Fibroblast of mammary gland (primary cell): ENCODE measurements at places on chromosomes 11 and 22.

- peak; percentile 46 for DNase-seq
Observed at GRCh38 chr11:63919267-63920125, 2.5 kb upstream of the RCOR2 start.

DNA sequence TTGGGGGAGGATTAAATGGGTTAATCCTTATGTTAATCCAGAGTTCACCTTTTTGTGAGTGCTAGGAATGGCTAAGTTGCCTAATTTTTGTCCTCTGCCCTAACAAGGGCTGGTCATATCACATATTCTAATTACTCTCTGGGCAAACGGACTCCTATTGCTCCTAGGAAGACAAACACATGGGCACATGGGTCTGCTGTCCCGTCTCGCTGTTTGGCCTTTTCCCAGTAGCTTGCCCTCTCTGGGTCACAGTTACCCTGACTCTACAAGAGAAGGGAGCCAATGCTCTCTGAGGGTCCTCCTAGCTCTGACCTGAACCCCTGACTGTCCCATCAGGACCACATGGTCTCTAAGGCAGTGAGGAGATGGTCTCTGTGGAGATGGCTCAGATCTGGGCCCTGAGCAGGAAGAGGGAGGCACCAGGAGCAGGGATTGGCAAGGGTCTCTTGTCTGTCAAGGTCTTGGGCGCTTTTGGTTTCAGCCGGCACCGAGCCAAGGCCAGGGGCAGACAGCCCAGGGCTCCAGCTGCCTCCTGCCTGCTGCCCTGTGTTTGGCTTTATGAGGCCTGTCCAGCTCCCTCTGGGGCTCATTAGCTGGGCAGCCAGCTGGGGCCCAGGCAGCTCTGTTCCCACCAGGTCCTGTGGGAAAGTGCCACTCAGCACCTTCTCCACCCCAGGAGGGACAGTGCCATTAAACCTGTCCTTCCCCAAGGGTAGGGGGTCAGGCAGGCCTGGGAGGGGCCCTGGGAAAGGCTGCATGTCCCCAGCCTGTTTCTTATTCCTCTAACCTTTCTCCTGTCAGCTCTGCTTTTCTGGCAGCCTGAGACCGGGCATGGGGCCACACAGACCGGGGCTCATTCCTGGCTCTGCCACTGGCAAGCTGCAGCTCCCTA lies 559.9 kb downstream of the MN1 start:
- no peak for DNase-seq

DNA sequence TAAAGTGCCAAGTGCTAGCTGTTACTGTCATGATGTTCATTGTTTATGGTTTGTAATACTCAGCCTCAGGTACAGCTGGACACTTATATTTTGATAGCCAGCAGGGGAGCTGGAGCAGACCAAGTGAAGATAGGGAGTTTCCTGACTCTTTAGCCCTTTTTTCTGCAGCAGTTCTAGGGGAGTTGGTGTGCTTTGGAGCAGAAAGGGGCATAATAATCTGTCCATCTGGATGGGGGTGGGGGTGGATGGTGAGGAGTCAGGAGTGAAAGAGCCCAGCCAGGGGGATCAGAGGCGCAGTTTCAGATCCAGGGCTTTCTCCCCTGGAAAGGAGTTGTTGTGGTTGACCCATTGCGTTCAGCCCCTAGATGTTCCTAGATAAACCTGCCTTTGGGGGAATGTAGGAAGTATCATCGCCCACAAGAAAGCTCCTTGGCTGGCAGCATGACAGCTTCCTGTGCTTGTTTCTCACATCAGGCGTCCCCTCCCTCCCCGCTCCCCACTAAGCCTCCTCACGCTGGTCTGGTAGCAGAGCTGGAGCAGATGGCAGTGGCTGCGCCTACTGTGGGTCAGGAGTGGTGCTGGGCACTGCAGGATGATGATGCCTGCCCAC lies 41.9 kb downstream of the MED15 start:
- peak; percentile 51 for DNase-seq

- no peak for DNase-seq
Observed at GRCh38 chr11:121566279-121567168, 113.8 kb upstream of the SORL1-AS1 start.

- DNase-seq = no peak
Observed at GRCh38 chr11:73366265-73366610, 10.0 kb upstream of the RELT start.

- DNase-seq = no peak
Observed at GRCh38 chr11:85810521-85810870, 445 bp downstream of the SYTL2 start.

DNA sequence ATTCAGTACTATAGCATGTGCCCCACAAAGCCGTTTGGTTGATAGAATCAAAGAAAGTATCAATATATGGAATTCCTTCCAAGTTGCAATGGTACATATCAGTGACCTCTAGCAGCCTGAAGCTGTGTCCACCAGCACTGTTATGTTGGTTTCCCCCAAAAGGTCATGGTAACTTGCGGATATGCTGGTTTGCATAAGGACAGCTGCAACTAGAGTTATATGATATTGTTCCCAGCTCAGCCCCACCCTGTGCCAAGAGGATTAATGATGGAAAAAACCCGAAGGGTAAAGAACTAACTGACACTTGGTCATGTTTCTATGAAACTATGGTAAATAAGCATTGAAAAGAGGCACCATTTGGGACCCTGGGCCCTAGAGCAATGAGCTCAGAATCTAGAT lies 93.5 kb downstream of the PDHX start:
- no peak for DNase-seq

GRCh38 chr11:16395601-16396000 lies 39.3 kb upstream of the SOX6 start:
- no peak for DNase-seq

DNA sequence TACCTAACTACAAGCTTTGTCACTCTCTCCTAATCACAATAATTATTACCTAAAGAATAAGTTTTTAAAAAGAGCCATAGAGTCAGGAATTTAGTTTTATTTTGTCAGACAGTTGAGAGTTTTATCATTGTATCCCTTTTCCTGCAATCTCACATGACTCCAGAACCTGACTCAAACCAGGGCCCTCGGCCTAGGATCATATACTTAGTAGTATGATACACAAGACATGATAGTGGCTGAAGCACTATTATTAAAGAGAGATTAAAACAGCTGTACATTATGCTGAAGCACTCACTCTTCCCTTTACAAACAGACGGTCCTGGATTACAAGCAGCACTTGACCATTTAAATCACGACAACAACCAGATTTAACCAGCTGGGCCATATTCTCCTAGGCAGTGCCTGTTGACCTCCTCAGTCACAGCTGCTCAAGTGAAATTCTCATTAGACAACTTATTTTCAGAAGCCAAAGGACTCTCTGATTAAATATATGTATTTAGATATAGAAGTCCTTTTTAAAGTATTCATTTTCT lies 44.0 kb downstream of the SOX6 start:
- DNase-seq = no peak

DNA sequence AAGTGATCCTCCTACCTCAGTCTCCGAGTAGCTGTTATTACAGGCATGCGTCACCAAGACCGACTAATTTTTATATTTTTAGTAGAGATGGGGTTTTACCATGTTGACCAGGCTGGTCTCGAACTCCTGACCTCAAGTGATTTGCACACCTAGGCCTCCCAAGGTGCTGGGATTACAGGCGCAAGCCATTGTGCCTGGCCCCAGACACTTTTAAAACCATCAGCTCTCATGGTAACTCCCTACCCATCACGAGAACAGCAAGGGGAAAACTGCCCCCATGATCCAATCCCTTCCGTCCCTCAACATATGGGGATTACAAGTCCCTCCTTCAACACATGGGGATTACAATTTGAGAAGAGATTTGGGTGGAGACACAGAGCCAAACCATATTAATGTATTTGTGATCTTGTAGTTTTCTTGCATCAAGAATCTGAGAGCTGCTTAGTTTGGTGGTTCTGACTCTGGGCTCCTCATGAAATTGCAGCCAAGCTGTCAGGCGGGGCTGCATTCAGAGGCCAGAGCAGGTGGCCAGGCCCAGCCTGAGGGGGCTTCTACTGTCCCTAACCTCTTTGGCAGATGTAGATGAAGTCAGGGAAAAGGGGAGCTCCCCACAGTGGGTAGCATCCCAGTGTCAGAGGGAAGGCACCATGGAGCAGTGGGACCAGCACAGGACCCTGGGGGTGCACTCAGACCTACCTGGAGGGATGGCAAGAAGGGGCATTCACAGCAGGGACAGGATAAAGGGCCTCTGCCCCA lies 31.2 kb upstream of the PRAME start:
- no peak for DNase-seq

DNA sequence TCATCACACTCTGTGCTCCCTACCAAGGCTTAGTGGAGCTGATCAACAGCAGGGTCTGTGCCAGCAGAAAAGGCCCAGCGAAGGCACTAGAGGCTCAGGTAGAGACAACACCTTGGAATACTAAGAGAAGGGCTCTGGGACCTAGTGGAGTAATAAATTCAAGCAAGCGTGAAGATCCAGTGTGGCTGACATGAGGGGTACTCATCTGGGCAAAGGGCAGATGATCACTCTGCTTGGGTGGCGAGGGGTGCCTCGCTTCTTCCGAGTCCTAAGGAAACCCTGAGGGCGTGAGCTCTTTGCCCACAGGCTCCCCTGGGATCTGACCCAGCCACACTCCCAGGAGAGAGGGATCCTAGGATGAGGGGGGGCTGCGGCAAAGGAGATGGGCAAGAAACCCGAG lies 3.5 kb upstream of the TPBGL start:
- no peak for DNase-seq

- peak; percentile 85 for DNase-seq
Observed at GRCh38 chr22:50218996-50219727, 18.4 kb downstream of the SELENOO start.

- DNase-seq = no peak
Observed at GRCh38 chr22:50530580-50530876, 716 bp upstream of the TYMP start.

DNA sequence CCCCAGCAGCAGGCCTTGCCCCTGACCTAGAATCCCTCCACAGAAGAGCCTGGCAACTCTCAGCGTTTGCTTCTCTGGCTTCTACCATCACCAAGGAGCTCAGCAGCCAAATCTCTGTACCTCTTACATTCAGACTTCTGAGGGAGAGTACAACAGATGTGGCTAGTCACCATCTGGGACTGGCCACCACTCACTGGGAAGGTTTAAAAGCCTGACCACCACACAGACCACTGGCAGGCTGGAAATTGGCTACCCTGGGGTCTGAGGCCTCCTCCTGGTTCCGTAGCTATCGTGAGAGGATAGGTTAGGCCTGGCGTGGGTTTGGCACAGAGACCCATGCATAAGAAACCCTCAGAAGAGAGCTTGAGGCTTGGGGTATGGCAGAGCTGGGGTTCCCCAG lies 478.5 kb upstream of the CADM1 start:
- DNase-seq = no peak

GRCh38 chr22:49788504-49788903 lies 39.2 kb downstream of the BRD1 start:
- peak; percentile 30 for DNase-seq

- no peak for DNase-seq
Observed at GRCh38 chr22:32342977-32343376, 14.7 kb upstream of the RFPL3 start.

GRCh38 chr11:32069361-32070058 lies 21.4 kb upstream of the RCN1 start:
- DNase-seq = no peak

- DNase-seq = no peak
Observed at GRCh38 chr22:19103880-19104821, 18.1 kb downstream of the DGCR2 start.

DNA sequence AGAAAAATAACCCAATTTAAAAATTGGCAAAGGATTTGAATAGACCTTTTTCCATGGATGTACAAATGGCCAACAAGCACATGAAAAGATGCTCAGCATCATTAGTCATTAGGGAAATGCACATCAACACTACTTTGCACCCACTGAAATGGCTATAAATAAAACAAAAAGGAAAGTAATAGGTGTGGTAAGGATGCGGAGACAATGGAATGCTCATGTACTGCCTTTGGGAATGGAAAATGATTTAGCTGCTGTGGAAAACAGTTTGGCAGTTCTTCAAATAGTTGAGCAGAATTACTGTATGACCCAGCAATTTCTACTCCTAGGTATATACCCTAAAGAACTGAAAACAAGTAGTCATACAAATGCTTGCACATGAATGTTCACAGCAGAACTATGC lies 37.4 kb downstream of the LARGE2 start:
- peak; percentile 80 for DNase-seq

- peak; percentile 42 for DNase-seq
Observed at GRCh38 chr11:2655834-2656622, 43.8 kb downstream of the KCNQ1OT1 start.

GRCh38 chr22:31635638-31636306 lies 26.2 kb downstream of the PISD start:
- DNase-seq = no peak

- no peak for DNase-seq
Observed at GRCh38 chr22:20253161-20253560, 15.0 kb downstream of the RTN4R start.

GRCh38 chr11:57161351-57161750 lies 20.4 kb upstream of the LRRC55 start:
- DNase-seq = no peak

GRCh38 chr22:45878051-45878781 lies 98.7 kb downstream of the WNT7B start:
- no peak for DNase-seq

GRCh38 chr11:77104727-77105126 lies 2.1 kb downstream of the OMP start:
- no peak for DNase-seq

- DNase-seq = no peak
Observed at GRCh38 chr22:50311606-50312351, 4.3 kb upstream of the PLXNB2 start.

- no peak for DNase-seq
Observed at GRCh38 chr11:1157645-1158591, at the start of gene MUC5AC. Gene MUC5AC, plus strand, starts transcription at chr11:1157953. Its CDS starts 47 bp downstream, at chr11:1158000.

GRCh38 chr11:111920908-111921307 lies 2.2 kb downstream of the C11orf52 start:
- no peak for DNase-seq

DNA sequence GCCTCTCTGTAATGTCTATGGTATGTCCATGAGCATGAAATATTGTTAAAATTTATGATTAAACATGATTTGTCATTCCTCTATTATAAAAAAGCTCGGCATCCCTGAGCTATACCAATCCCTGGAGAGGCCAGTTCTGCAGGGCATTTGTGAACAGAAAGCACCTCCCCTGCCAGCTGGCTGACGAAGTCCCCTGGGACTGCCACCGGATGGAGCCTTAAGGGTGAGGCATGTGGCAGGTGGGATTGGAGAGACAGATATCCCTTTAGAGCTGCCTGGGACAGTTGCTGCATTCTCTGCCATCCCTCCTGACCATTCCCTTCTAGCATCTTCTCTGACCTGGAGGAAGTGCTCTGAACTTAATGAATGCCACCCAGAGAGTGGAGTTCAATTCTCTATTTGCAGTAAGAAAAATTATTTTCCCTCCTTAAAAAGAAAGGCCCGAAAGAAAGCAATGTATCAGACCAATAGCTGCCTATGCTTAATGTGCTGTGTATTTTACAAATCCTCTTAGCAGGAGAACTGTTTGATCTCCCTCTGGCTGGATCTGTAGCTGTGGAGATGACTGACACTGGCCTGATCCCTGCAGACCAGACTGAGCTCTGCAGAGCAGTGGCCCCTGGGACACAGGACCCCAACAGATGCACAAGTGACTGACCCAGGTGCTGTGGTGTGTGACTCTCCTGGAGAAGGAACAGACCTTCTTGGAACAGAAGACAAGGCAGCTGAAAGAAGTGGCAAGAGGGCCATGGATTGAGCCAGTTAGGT lies 219.0 kb upstream of the NAV2 start:
- no peak for DNase-seq

GRCh38 chr22:17855572-17856290 lies 81.5 kb upstream of the BID start:
- DNase-seq = no peak

GRCh38 chr11:32161293-32161692 lies 70.4 kb downstream of the RCN1 start:
- DNase-seq = no peak
